Naive thymus-derived CD8-positive, alpha-beta T cell (primary cell): ENCODE measurements at places on chromosomes 3 and 15.

- DNase-seq, result no peak
Measured at GRCh38 chr3:69776289-69776688, 37.0 kb downstream of the MITF start.

DNA sequence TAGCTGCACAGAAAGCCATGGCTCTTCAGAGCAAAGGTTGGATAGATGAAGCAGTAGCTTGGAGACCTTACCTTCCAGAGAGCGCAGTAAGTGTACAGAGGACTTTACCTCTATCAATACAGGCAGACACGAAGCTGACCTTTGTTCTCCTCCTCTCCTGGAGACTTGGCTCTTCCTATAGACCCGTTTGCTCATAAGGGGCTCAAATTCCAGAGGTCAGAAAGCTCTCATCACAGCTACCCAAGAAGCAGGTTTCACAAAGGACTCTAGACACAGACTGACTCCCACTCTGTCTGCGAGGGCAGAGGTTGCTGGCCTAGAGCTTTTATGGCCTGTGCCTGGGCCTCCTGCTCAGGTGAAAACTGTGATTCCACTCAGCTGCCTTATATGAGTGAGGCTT, 35.4 kb upstream of the TOPAZ1 start:
- DNase-seq, result no peak

GRCh38 chr3:122112754-122113153, 57.6 kb downstream of the CD86 start:
- no peak for DNase-seq

DNA sequence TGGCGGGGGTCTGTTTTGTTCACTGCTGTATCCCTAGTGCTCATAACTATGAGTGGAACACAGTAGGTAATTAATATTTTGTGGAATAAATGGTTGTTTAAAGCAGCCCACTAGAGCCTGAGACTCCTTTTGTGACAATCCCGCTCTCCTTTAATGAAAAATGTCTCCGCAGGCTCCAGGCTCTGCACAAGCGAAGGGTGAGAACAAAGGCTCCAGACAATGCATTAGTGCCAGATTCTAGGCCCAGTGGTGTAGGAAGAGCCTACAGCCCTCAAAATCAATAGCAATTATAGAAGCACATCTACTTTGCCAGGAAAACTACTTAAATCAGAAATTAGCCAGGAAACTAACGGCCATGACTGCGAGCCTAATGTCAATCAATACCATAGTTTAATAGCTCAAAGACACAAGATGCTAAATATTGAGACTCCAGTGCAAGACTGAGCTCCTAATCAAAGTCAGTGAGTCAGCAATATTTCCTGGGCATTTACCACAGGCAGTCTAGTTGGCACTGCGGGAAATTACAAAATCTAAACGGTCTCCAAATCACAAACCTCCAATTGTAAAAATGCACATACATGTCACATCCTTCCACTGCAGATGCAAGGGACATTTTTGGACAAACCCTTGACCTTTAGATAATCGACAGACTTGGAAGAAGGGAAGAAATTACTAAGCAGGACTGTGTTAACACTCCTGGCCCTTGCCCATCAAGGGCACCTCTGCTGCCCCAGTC, 2.3 kb downstream of the ANXA2 start:
- DNase-seq, result no peak

GRCh38 chr15:98519767-98520550, 128.4 kb upstream of the IGF1R start:
- DNase-seq, result no peak

DNA sequence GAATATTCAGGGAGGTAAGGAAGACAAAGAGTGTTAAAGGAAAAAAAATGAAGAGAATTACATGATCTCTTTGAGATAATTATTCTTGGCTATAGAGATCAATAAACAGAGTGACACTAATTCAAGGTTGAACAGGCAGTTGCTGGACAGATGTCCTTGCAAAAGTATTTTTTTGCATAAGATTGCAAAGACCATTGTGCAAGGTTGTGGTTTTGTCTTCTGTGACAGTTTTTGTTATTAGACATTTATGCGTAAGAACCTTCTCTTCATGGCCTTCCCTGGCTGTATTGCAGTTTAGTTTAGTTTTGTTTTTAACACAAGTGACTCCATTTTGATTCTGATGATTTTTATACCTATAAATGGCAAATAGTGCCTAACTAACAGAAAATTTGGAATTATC, 682.8 kb upstream of the ARPP21 start:
- no peak for DNase-seq

DNA sequence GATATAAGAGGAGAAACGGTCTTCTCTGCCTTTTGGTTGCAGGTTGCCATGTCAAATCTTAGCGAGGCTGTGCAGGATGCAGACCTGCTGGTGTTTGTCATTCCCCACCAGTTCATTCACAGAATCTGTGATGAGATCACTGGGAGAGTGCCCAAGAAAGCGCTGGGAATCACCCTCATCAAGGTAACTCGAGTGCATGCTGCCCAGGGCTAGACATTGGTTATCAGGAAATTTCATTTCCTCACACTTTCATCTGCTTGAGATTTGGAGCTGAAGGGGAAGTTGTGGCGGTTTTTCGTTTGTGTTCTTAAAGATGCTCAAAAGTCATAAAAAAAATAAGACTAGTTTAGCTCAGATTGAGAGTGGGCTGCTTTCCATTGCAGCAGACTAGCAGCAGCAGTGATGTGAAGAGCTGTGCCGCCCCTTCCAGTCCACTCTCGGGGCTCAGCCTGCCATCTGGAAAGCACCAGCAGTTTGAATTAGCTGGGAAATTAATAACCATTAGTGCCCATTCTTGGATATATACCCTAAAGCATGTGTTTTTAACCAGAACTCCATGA, 32.2 kb downstream of the GPD1L start:
- DNase-seq, result no peak

- DNase-seq, result no peak
Measured at GRCh38 chr15:90261811-90262210, 3.7 kb upstream of the NGRN start.

DNA sequence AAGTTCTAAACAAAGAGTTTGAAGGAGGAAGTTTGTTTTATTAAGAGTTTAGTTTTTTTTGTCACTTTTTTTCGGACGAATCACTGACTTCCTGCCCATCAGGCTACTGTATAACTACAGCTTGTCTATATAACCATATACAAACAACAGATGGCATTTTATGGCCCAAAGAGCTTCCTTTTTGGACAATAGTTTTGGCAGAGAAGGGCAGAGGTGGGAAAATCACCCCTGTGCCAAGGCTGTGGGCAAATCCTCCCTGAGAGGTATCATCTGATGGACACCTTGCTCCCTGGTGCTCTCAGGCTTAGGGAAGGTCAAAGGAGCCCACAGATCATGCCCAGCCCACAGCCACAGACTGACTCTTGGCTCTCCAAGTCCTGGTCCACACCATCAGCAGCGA, 113.4 kb downstream of the OXNAD1 start:
- DNase-seq, result no peak

GRCh38 chr3:55484801-55485791, 2.0 kb downstream of the WNT5A start:
- DNase-seq, result no peak

DNA sequence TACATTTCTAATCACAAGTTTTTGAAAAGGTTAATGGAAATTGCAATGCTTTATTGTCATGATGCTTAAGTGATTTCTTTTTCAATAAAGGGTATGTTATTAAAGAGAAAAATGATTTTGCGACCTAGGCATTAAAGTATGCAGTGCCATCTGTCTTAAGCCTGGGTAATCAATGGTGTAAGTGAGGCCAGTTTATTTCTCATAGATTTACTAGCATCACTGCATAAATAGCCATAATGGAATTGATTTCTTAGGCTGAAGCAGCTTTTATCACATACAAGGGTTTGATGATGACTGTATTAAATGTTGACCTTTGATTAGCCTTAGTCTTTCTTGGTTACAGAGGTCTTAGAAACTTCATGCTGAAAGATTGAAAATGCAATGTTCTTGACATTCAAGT, 347.4 kb downstream of the FEZF2 start:
- no peak for DNase-seq

- DNase-seq, result no peak
Measured at GRCh38 chr3:66401157-66401550, 99.7 kb downstream of the LRIG1 start.

- DNase-seq, result no peak
Measured at GRCh38 chr3:41448396-41448795, 249.1 kb downstream of the CTNNB1 start.
